ENCODE measurements at places on chromosomes 13 and 19.

DNA sequence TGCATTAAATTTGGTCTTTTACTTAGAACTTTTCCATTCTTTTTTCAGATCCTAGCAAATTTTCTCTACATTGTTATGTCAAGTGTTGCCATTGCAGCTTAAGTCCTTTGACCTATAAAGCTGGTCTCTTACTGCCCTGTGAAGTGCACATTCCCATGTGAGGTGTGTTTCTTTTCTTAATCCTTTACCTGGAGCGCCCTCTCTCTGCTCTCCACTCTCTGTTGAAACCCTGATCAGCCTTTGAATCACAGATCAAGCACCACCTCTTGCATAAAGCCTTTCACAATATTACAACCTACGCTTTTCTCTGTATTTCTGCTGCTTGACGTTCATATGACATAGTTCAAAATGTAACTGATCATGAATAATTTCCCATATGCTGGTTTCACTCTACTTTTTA is 84.8 kb downstream of the PCDH17 start:
- DNase-seq, result no peak

DNA sequence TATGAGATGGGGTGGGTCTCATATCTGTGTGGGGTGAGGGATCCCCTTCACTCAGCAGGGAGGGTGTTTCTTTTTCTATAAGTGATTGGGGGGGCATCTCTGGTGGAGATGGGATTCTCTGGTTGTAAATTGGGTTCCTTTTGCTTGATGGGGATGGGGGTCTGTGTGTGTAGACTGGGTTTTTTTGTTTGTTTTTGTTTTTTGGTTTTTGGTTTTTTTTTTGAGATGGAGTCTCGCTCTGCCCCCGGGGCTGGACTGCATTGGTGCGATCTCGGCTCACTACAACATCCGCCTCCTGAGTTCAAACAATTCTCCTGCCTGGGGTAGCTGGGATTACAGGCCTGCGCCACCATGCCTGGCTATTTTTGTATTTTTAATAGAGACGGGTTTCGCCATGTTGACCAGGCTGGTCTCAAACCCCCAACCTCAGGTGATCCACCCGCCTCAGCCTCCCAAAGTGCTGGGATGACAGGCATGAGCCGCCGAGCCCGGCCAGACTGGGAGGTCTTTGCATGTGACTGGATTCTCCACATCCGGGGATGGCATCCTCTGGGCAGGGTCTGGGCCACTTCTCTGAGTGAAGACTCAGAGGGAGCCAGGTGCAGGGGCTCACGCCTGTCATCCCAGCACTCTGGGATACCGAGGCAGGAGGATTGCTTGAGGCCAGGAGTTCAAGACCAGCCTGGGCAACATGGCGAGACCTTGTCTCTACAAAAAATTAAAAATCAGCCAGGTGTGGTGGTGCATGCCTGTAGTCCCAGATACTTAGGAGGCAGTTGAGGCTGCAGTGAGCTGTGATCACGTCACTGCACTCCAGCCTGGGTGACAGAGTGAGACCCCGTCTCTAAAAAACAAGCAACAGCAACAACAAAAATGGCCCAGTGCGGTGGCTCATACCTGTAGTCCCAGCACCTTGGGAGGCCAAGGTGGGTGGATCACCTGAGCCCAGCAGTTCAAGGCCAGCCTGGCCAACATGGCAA is 799 bp downstream of the MYBPC2 start:
- DNase-seq, result no peak

GRCh38 chr19:45641274-45642105 is 2.3 kb upstream of the EML2 start:
- peak; percentile 77 for DNase-seq

DNA sequence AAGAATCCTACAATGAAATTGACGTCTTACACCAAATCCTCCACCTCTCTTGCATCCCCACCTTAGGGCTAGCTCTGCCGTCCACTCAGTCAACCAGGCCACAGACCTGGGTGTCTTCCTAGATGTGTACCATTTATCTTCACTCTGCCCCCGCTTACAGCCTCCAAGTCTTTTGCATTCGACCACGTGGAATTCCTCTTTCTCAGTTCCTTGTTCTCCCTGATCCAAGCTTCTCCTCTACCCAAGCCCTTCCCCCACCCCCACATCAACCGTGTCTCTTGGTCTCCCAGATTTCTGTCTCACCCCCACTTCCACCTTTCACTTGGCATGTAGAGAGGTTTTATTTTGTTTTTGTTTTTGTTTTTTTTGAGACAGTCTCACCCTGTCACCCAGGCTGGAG is 1.2 kb upstream of the DMWD start:
- no peak for DNase-seq

DNA sequence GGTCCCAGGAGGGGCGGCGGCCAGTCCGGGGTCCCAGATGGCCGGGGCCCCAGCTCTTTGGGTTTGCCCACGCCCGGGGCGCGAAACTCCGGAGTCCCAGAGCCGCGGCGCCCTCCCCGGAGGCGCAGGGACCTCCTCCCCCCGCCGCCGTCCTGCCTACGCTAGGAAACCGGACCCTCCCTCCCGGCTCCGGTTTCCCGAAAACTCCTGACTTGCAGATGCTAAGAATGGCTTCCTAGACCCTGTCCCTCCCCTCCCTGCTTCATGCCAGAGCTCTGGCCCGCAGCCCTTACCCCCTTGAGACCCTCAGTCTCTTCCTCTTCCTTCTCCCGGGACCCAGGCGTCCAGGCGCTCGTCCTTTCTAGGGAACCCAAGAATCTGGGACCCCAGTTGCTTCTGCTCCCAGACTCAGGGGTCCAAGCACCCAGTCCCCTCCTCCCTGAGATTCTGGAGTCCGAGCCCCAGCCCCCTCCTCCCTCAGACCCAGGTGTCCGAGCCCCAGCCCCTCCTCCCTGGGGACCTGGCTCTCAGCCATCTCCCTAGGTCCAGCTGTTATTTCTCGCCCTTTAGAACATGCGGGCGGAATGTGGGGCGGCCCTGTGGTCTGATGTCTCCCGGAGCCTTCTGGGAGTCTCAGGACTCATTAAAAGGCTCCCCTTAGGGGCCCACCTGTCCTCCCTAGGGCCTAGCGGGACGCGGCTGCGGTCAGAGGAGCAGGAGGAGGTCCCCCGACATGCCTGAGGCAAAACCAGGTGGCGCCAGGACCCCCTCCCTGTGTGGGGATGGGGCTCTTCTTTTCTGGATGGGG is at the start of gene MYBPC2:
MYBPC2 (plus strand) TSS at position 672 of the 808 bp plus-strand sequence; CDS start at position 734, 62 bp downstream.
- DNase-seq, result no peak

- DNase-seq, result no peak
These were observed 63.3 kb downstream of the CBY2 start for GRCh38 chr13:45765464-45765863.

DNA sequence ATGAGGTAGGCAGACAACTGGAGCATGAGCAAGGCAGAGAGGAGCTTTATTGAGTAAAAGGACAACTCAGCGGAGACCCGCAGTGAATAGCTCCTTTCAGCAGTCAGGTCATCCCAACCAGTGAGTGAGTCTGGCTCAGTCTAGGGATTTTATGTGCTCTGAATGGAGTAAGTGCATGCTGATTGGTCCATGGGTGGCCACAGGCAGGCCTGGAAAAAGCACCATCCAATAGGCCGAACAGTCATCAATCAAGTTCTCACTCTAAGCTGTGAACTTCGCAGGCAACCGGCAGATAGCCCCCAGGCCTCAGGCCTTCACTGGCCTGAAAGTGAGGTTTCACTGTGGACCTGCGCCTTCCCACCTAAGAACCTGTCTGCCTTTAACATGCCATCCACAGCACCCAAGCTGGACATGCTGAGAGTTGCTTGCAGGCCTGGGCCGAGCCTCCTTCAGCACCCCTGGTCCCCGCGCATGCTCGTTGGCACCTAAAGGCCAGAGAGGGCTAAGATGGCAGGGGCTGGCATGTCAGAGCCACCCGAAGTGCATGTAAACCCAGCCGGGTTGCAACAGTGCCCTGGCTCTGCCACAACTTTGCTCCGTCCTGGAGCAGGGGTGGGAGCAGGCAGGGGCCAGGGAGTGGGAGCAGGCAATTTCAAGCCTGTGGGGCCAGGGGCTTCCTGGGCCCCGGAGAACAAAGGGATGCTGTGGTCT is 698.7 kb downstream of the SLITRK1 start:
- DNase-seq, result no peak

- peak; percentile 67 for DNase-seq
These were observed 22.8 kb upstream of the SIGLEC11 start for GRCh38 chr19:49983645-49984229.

DNA sequence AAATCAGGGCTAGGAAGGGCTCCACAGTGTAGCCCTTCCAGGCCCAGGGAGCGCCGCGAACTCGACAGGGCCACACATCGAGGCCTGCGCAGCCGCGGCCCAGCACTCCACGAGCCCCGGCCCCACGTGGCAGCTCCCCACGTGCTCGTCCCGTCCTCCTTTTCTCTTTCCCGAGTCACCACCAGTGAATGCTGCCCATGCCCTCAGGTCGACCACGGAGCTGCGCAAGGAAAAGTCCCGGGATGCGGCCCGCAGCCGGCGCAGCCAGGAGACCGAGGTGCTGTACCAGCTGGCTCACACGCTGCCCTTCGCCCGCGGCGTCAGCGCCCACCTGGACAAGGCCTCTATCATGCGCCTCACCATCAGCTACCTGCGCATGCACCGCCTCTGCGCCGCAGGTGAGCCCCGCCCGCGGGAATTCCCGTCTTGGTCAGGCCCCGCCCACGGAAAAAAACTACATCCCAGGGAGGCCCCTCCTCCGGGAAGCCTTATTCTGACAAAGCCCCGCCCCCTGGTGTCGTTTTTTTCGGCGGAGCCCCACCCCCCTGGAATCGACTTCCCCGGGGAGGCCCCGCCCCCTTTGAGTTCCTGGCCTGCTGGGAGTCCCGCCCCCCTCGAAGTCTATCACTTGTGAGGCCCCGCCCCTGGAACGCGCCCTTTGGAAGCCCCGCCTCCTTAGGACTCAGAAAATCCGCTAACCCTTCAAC is 7.0 kb downstream of the HIF3A start:
- DNase-seq, result peak; percentile 75

- no peak for DNase-seq
These were observed 147.9 kb downstream of the KATNAL1 start for GRCh38 chr13:30159446-30159839.

Data from left ventricle myocardium superior (tissue), 1 donor.